ENCODE measurements at places on chromosomes 6 and 20.

DNA sequence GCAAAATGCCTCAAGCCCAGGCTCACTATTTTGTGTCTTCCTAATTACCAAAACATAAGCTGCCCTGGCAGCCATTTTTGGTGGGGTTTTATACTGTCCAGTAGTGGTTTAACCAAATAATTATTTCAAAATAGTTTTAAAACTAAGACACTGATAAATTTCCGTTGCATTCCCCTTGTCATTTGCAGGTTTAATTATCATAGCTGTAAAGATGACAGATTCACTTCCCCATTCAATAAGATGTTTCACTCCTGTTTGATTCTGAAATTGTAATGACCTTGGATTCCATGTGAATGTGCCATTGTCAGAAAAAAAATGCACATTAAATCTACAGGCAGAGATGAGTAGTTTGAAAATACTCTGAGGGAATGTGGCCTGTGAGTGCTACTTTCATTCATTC lies 172.0 kb downstream of the COL9A1 start:
- no peak for DNase-seq

DNA sequence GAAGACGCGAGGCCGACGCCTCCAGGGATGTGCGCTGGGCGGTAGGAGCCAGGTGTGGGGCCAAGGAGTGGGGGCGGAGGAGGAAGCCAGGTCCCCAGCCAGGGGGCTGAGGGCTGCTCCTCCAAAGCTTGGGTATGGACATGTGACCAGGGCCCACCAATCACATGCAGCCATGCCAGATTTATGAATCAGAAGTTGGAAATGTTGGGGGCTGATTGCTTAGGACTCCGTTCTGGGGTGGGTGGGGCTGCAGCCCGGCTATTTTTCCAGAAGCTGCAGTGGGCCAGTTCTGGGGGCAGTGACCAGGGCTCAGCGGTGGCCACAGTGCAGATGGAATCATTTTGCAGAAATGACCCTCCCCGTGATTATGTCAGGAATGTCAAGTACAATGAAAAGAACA lies 96.0 kb downstream of the CEBPB start:
- no peak for DNase-seq

DNA sequence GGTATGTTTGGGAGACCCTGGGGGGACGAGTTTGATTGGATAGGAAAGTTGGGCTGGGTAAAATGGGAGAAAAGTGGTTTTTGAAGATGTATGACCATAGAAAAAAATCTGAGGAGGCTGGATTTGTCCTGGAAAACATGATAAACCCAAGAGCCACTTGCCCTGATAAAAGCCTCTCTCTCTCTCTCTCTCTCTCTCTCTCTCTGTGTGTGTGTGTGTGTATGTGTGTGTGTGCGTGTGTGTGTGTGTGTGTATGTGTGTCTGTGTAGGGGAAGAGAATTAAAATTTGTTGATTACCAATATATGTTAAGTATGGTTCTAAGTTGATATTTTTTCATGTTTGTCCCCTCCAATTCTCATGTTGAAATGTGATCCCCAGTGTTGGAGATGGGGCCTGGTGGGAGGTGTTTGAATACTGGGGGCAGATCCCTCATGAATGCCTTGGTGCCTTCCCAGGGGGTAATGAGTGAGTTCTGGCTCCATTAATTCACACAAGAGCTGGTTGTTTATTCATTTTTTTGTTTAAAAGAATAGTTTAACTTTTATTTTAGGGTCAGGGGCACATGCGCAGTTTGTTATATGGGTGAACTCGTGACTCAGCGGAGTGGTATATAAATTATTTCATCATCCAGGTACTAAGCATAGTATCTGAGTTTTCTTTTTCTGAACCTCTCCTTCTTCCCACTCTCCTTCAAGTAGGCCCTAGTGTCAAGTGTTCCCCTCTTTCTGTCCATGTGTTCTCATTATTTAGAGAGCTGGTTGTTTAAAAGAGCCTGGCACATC lies 208.8 kb downstream of the TFAP2B start:
- no peak for DNase-seq

DNA sequence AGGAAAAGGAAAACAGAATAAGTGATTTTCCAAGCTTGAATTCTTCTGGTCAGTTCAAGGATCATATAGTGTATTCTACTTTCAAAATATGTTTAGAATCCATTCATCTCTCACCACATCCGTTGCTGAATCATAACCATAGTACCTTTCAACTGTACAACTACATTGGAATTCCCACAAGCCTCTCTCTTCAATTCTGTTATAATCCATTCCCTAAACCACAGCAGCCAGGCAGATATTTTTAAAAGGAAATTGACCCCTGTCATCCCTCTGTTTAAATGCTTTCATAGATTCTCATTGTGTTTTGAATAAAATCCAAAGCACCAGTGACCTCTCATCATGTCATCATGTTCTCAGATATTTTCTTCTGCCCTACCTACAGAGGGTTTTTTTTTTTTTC lies 412.7 kb downstream of the GRIK2 start:
- no peak for DNase-seq

GRCh38 chr20:17441745-17442144 lies 89.4 kb downstream of the BFSP1 start:
- no peak for DNase-seq

- no peak for DNase-seq
These were observed 96.7 kb downstream of the EDN1 start for GRCh38 chr6:12386816-12387215.

DNA sequence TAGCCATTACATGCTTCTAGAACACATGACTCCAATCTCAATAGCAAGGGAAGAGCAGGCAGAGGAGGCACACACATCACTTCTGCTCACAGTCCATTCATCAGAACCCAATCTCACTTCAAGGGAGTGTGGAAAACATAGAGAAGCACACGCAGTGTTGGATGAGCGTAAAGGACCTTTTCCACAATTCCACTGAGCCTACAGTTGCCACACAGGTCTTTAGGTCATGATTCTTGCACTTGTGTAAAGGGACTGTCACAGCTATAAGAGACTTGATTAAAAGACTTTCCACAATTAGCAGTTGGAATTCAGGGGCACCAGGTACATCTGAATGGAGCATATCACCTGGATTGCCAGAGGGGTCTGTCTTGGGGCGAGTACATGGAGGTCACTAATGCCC lies 86.2 kb downstream of the TBC1D7 start:
- no peak for DNase-seq

DNA sequence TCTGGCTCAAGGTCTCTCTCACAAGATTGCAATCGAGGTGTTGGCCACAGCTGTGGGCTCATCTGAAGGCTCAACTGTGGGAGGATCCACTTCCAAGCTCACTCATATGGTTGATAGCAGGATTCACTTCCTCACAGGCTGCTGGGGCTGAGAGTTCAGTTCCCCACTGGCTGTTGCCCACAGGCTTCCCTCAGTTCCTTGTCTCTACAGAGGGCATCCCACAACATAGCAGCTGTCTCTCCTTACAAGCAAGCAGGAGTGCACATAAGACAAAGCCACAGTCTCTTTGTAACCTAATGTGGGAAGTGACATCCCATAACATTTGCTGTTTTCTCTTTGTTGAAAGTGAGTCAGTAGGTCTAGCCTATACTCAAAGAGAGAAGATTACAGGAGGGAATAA lies 14.0 kb downstream of the SPATS1 start:
- DNase-seq, result no peak

GRCh38 chr6:105272786-105273185 lies 93.0 kb upstream of the POPDC3 start:
- DNase-seq, result no peak

- DNase-seq, result no peak
These were observed 112.6 kb downstream of the GPR63 start for GRCh38 chr6:96724641-96725040.

- no peak for DNase-seq
These were observed 8.1 kb upstream of the TSPYL1 start for GRCh38 chr6:116287689-116288282.

DNA sequence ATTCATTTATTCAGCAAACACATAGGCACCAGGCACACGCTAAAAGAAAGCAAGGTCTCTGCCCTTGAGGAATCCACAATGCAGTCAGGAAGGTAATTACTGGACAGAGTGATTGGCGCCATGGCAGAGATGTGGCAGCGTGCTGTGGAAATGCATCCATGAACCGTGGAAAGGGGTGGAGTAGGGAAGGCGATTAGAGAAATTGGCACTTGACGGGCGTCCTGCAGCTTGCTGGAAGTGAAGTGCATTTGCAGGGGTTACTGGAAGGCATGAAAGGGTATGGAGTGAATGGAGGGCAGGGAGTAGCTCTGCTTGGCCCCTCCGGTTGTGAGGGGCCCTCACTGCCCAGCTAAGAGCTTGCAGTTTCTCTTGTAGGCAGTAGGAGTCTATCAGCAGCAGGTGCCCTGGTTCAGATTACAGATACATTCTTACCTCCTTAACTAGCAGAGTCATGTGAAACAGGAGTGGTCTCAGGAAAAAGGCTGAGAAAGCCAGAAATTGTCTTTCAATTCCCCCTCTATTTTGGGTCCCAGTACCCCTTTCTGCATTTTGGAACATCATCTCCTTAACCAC lies 122.5 kb upstream of the TIAM2 start:
- no peak for DNase-seq

- DNase-seq, result no peak
These were observed 195.8 kb downstream of the SYNDIG1 start for GRCh38 chr20:24665196-24665595.

DNA sequence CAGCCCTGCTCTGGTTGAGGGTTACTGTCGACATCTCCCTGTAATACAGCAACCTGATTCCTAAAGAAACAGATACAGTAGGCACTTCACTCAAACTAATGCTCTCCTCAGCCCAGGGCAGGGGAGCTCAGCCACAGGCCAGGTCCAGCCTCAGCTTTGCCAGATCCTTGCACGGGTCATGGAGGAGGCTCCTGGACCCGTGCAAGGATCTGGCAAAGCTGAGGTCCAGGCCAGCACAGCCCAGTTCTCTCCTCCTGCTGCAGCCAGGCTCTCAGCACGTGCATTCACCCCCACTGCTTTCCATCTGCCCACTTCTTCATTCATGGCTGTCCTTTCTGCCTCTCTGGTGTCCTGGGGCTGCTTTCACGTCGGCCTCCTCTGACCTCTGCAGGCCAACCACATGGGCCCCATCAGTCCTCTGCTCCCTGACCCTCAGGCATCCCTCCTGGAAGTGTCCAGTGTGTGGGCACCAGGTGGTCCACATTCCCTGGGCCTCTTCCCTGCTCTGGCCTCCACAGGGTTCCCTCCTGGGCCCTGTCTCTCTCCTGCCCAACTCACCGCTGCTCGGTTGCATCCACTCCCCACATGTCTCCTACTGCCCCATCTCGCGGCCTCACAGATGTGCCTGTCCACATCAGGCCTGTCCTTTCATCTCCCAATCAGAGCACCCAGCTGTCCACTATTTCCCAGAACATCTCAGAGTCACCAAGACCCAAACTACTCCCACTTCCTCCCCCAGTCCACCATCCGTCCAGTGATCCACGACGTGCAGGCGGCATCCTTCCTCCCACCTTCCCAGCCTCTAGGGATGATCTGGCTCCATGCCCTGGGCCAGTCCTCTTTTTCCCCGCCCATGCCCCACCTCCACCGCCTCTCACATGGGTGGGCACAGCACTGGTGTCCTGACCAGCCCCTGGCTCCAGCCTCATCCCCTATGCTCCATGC lies 11.8 kb upstream of the CD93 start:
- no peak for DNase-seq

- no peak for DNase-seq
These were observed 36.3 kb downstream of the ROS1 start for GRCh38 chr6:117389227-117390057.

DNA sequence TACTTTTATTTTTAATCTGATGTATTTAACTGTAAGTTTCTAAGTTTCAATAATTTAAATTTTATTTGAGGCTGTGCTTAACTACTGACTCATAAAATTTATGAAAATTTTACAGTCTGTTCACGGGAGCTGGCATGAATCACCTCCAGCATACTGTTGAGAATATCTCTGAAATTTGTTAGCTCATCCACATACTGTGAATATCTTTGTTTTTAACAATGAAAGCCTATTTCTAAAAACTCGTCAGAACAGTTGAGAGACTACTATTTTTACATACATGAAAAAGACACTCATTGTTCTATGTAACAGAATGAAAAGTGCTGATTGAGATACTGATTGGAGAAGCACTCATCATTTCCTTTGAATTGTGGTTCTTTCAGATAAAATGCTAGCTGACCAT lies 749.3 kb downstream of the TENT5A start:
- no peak for DNase-seq

- no peak for DNase-seq
These were observed 34.2 kb downstream of the PPP1R3G start for GRCh38 chr6:5119090-5119951.

DNA sequence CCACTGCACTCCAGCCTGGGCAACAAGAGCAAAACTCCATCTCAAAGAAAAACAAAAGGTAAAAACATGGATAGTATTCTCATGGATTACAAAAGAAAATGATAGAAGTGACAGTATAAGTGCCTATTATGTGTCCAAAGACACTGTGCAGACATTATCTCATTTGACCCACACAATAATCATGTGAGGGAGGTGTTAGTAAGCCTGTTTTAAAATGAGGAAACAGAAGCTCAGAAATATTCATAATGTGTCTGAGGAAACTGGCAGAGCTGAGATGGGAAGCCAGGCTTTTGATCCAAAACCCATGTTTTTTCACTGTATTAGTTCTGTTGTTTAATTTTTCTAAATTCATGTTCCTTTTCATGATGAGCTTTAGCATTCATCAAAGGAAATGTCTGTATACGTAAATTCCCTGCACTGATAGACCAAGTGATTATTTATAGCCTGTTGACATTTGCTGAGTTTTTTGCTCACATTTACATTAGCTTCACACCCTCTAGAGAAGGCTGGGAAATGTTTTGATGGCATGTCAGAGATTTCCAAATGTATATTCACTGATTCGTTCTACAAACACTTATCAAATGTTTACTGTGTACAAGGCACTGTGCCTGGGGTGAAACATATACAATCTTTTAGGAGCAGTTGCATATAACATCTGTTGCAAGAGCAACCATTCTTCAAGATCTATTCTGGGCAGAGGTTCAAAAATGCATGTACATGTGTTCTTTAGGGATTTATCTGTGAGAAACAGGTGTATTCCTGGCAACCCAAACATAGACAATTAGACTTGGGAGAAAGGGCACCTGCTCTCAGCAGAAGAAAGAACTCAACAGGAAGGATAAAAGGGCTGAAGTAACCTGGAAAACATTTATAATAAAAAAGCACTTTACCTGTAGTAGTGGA lies 331.5 kb downstream of the SAMD5 start:
- no peak for DNase-seq

GRCh38 chr6:31193206-31193605 lies 22.7 kb upstream of the POU5F1 start:
- DNase-seq, result no peak

- DNase-seq, result no peak
These were observed 231.0 kb downstream of the SMOC2 start for GRCh38 chr6:168671863-168672546.

DNA sequence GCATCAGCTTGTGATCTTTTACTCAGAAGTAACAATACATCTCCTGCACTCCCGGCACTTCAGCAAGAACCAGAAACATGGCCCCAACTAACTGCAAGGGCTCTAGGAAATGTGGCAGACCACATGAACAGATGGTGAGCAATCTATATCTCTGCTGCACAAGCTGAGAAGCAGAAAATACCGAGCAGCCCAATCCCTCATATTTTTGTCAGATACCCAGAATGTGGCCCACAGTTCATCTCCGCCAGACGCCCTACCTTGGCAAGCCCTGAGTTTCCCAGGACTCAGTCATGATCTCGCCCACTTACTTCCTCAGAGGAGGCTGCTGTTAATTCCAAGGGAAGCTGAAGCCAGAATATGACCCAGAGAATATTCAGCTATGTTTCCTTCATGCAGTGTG lies 63.1 kb upstream of the PHACTR1 start:
- no peak for DNase-seq

Measured in effector CD8-positive, alpha-beta T cell (primary cell).